ENCODE measurements at places on chromosomes 11 and 22.

DNA sequence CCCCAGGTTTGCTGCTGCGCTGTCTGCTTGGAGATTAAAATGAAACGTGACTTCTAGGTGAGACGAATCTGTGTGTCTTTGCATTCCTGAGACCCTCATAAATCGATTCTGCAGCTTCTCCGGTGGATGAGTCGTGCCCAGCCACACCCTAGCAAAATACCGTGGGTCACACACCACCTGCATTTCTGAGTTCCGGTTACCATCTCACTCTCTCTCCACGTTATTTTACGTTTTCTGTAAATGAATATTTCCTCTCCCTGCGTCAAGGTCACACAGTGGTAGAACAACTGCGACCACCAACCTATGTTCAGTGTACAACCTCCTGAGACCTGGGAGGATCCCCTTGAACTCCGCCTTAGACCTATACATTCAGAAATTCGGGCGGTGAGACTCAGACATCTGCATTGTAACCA lies 1.1 kb downstream of the YWHAH start:
- DNase-seq = no peak

- DNase-seq = no peak
Measured at GRCh38 chr11:108916935-108917334, 252.1 kb downstream of the DDX10 start.

GRCh38 chr11:3803726-3804495 lies 4.4 kb upstream of the PGAP2 start:
- DNase-seq = no peak

DNA sequence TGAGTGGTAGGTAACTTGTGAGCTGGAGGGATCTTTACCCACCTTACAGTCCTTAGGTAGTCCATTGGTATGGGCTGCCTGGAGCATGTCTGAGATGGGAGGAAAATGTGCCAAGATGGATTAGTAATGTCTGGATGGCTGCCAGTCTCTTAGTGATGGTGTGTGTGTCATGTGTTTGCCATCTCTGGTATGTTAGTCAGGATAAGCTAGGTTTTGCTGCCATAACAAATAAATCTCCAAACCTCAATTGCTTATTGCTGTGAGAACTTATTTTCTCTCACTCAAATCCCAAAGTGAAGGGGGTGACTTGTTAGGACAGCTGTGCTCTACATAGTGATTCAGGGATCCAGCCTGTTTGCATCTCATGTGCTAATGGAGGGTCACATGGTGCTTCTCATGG lies 40.9 kb upstream of the MYEOV start:
- DNase-seq = no peak

DNA sequence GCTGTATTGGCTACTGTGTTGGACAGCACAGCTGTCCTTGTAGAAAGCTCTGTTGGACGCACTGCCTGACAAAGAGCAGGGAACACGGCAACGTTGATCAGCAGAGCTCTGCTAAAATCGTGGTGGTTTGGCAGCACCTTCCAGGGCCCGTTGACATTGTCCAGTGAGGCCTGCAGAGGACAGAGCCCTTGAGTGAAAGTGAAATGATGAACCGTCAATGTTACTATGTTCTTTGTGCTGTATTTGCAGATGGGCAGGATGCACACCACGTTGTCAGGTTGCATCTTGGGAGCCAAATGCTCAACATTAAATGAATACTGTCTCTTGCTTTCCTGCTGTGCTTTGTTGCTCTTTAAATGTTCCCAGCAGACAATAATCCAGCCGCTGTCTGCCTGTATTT lies 69.7 kb downstream of the NELL1 start:
- no peak for DNase-seq

- DNase-seq = no peak
Measured at GRCh38 chr22:46828323-46828900, 66.0 kb downstream of the TBC1D22A start.

All from SHP77 (cell line).